ENCODE measurements at places on chromosomes 7 and 10.

DNA sequence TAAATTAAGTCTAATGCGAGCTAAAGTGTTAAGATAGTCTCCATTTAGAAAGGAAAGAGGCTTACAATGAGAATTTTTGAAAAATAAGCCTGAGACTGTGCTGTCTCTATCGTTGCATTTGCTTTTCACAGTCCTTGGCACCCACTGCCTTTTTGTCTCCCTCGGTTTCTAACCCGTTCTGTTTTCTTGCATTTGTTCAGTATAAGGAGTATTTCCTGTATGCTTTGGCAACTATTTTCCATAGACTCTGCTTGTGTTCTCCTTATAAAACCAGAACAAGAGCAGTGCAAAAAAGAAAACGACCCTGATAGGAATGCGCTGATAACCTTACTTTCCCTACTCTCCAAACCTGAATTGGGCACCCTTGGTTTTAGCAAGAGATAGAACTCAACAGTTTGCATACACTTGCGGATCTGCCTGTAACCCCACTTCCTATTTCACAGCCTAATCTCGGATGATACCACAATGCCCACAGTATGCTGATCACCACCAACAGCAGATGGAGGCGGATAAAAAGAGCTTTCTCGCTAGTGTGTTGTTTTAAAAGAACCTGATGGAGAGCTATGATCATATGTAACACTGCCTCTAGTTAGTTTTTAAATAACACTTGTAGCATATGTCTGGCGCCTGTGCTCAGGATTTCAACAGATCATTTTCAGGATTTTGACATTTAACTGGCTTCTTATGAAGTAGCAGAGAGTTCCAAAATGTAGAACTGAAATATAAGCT, 1.6 kb upstream of the ARHGAP12 start:
- DNase-seq, result peak; percentile 90

DNA sequence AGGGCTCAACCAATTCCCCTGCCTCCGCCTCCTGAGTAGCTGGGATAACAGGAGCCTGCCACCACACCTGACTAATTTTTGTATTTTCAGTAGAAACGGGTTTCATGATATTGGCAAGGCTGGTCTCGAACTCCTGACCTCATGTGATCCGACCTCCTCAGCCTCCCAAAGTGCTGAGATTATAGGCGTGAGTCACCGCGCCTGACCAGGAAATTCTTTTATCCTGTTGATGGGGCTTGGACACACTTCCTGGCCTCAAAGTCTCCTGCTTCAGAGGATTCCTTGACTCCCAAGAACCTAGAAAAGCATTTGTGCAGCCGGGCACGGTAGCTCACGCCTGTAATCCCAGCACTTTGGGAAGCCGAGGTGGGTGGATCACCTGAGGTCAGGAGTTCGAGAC, 16.2 kb downstream of the ZNF425 start:
- DNase-seq, result no peak

DNA sequence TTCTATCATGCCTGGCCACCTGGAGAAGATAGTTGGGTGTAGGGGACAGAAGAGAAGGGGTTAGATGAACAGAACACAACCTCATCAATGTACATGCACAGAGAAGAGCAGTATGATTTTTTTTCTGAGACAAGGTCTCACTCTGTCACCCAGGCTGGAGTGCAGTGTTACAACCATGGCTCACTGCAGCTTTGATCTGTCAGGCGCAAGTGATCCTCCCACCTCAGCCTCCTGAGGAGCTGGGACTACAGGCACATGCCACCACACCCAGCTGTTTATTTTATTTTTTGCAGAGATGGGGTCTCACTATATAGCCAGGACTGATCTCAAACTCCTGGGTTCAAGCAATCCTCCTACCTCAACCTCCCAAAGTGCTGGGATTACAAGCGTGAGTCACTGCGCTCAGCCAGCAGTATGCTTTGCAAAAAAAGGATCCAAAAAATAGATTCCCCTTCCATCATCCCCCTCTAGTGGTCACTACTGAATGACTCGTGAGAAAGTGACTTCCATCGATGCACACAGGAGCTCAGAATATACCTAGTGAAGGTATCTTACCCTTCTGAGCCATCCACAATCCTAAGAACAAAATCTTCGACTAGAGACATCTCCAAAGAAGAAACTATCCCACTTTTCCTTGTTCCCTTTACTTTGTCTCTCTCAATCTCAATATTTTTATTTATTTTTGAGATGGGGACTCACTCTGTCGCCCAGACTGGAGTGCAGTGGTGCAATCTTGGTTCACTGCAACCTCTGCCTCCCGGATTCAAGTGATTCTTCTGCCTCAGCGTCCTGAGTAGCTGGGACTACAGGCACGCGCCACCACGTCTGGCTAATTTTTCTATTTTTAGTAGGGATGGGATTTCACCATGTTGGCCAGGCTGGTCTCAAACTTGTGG, 21.0 kb downstream of the ZCWPW1 start:
- DNase-seq, result peak; percentile 59

GRCh38 chr7:7100432-7100849, 81.9 kb upstream of the C1GALT1 start:
- DNase-seq, result peak; percentile 20

- no peak for DNase-seq
Measured at GRCh38 chr7:121138262-121138933, 149.9 kb downstream of the CPED1 start.

- DNase-seq, result peak; percentile 40
Measured at GRCh38 chr10:31921031-31921430, 7.6 kb downstream of the ARHGAP12 start.

DNA sequence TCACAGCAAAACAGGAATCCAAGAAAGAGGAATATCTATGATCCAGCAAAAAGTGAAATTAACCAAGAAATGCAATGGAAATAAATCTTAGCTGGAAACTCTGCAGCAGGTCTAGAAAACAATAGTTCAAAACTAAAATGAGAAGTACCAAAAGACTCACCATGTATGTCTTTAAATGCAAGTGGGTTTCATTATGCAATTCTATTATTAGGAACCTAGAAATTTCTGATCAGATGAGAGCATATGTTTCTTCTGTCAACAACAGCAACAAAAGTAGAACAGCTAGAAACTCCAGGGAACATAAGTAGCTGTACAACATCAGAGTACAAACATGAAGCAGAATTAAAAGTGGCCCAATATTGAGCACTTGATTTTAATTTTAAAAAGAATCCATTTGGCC, 304.0 kb downstream of the ARHGAP12 start:
- DNase-seq, result no peak

DNA sequence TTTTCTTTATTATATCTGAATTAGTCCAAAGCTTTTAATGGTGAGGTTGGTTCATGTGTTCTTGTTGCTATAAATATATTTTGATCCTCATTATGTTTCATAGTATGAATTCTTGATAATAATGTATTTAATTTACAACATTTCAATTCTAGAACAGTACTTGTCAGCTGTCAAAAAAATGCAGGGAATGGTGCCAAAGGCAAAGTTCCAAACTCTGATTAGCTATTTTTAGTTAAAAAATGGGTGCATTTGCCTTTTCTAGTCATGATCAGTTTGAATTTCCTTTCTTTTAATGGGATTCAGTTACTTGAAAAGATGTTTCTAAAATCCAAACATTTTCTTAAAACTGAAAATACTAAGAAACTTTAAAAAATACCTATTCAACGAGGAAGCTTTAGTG, 49.6 kb downstream of the ANKIB1 start:
- no peak for DNase-seq

GRCh38 chr10:131901181-131901829, 497 bp downstream of the PPP2R2D start:
- no peak for DNase-seq

DNA sequence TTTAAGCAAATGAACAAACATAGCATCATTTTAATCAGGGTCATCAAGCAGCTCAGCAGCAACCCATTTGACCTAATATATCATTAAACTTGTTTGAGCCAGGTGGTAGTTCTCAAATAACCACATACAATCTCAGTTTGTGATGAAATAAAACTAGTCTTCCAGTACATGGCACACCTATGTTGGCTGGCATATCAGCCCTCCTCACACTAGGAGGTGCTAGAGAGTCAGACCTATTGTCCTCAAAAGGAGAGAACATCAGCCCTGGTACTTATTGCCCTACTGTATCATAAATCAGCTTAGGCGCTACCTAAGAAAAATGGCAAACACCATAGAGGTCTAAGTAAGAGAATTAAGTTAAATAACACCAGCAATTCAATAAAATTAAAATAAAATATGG, 81.7 kb downstream of the CABCOCO1 start:
- no peak for DNase-seq

DNA sequence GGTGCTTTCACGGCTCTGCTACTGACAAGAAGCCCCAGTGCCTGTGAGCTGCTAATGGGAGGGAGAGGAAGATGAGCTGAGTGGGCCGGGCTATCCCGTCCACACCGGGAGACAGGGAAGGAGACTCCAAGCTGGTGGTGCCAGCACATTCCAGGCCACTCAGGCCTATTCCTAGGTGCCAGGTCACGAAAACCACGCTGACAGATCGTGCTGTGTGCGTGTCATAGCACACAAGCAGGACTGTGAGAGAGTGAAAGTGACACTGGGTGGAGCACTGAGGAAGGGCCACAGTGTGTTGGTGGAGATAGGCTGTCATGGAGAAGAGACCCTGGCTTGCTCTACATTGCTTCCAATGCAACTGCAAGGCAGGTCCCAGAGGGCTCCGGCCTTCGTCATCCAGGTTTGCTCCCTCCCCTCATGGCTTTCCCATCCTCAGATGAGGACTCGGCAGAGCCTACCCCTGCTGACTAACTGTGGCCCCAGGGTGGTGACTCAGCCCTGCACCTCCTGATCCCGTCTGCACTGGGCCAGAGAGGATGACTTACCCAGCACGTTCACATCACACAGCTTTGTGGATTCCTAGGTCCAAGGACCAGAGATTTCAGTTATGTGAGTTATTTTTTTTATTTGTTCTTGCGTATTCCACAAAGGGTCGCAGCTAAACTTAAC, 167.3 kb downstream of the EGFR start:
- DNase-seq, result no peak

GRCh38 chr10:71795248-71795647, 21.9 kb upstream of the VSIR start:
- no peak for DNase-seq

DNA sequence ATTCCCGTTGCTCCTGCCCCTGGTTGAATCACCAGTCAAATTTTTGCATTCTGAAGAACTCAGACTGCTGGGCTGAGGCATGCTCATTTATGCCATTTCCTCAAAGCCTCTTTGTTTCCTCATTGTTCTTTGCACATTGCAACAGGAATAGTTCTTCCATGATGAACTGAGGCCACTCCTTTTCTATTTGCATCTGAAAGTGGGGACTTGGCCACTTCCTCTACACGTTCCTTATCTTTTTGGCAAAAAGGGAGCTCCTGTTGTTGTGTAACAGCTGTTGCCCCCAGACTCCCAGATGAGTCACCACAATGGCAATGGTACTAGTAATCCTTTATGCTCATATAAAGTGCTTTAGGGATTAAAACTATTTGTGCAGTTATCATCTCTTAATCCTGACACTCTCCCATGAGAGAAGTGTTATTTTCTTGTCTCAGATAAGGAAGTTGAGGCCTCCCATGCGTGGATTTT, 20.1 kb upstream of the ITPRID1 start:
- DNase-seq, result no peak

- no peak for DNase-seq
Measured at GRCh38 chr7:92972441-92972840, 136.1 kb upstream of the CDK6 start.

GRCh38 chr7:49091519-49091918, 167.2 kb downstream of the CDC14C start:
- no peak for DNase-seq

GRCh38 chr10:100229819-100230422, 525 bp upstream of the CHUK start:
- DNase-seq, result no peak

GRCh38 chr7:12210179-12211053, 678 bp upstream of the TMEM106B start:
- DNase-seq, result no peak

DNA sequence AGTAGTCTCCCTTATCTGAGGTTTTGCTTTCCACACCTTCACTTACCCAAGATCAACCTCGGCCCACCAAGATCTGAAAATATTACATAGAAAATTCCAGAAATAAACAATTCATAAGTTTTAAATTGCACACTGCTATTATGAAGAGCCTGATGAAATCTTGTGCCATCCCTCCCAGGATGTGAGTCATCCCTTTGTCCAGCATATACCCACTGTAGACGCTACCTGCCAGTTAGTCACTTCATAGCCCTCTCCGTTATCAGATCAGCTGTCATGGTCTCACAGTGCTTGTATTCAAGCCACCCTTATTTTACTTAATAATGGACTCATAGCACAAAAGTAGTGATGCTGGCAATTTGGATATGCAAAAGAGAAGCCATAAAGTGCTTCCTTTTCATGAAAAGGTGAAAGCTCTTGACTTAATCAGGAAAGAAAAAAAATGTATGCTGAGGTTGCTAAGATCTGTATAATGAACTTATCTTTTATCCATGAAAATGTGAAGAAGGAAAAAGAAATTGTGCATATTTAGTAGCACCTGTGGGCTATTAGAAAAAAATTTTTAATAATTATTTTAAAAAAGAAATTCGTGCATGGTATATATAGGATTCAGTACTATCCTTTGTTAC, 9.8 kb upstream of the MRPS16 start:
- DNase-seq, result no peak

DNA sequence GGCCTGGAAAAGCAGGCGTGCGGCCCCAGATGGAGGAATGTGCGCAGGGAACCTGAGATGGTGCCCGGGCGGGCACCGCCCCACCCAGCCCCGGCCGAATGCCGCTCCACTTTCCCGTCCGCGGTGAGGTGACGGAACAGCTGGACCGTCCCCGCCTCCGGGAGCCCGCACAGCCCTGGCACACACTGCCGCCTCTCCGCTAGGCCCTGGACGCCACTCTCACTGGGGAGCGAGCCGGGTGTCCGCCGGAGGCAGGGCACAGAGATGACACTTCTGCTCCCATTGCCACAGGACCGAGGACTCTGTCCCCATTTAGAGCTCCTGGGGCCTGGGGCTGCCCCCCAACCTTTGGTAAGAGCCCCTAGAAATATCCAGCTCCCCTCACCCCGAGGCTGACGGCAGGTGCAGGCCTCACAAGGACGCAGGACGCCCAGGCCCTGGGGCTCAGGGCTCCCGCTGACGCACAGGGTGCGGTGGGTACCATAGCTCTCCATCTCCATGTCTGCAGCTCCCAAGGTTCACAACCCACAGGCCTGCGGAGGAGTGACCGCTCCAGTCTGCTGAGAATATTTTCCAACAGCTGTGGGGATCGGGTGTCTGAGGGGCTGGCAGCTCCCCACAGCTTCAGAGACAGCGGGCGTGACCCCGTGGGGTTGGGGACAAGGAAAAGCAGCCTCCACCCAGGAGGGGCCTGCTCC, 52.2 kb upstream of the PDGFA start:
- DNase-seq, result no peak
